ENCODE measurements at places on chromosomes 1 and 21. TPM values are rescaled to one million over a fixed set of nuclear protein-coding genes. Genes with fewer than 3 reads are reported as not detected.

DNA sequence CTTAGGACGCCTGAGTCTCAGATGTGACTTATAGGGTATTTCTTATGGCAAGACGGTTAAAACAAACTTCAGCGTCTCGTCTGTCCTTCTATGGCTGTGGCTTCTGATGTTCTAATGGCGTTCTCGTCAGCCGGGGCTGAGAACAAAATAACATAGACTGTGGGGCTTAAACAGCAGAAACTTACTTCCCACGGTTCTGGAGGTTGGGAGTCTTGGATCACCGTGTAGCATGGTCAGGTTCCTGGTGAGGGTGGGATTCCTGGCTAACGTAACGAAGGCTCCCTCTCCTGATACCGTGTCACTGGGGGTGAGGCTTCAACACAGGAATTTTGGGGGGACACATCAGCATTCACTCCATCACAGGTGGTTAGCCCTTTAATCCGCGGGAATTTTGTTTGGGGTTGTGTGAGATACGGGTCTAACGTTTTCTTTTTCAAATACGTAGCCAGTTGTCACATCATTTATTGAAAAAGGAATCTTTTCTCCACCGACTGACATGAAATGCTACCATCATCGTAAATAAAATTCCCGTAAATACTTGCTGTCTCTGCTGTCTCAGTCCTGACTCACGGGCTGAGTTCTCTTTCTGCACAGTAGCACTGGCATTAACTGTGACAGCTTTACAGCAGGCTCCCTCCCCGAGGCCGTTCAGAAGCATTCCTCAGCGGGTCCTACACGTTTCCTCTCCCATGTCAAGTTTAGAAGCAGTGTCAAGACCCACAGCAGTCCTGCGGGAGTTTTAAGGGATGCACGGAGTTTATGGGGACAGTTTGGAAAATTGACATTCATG, 8.1 kb upstream of the POFUT2 start:
- DNase-seq: no peak
- no peaks in the 10 kb centered on the region for H3K36me3 ChIP-seq
- peaks cover 30% of the 10 kb centered on the region for H3K4me1 ChIP-seq
- H3K4me3 ChIP-seq: no peak overlapping the region

GRCh38 chr1:177124577-177125278, 39.8 kb downstream of the ASTN1 start:
- no peak for DNase-seq
- H3K36me3 ChIP-seq: no peaks in the 10 kb centered on the region
- no peaks in the 10 kb centered on the region for H3K4me1 ChIP-seq
- H3K4me3 ChIP-seq: no peak overlapping the region
- H3K27me3 ChIP-seq: no peaks in the 10 kb centered on the region

Gene PTGS2
- polyA plus RNA-seq: 0.30 TPM

DNA sequence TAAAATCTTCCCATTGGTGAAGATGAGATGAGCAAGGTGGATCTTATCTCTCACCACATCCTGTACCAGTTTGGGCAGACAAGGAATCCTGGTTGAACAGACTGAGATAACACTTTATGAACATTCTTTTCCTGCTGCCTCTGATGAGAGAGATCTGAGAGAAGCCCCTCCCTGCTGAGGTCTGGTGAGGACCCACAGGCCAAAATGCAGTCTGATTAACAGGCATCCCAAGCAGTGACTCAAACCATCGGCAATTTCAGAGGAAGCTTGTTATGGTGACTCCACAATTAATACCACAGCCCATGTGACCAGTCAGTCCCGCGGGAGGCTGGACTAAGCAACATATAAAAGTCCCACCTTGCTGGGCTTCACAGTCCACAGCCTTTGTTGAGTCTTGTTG, at the start of gene PRR9:
Gene PRR9, plus strand, starts transcription at position 373 of the 400 bp plus-strand sequence. CDS start 561 bp downstream, outside the sequence.
- H3K4me3 ChIP-seq: no peak within 1 kb of the TSS
- H3K27ac ChIP-seq: no peak within 1 kb of the TSS
- no peaks in the 10 kb centered on the region for H3K27me3 ChIP-seq

DNA sequence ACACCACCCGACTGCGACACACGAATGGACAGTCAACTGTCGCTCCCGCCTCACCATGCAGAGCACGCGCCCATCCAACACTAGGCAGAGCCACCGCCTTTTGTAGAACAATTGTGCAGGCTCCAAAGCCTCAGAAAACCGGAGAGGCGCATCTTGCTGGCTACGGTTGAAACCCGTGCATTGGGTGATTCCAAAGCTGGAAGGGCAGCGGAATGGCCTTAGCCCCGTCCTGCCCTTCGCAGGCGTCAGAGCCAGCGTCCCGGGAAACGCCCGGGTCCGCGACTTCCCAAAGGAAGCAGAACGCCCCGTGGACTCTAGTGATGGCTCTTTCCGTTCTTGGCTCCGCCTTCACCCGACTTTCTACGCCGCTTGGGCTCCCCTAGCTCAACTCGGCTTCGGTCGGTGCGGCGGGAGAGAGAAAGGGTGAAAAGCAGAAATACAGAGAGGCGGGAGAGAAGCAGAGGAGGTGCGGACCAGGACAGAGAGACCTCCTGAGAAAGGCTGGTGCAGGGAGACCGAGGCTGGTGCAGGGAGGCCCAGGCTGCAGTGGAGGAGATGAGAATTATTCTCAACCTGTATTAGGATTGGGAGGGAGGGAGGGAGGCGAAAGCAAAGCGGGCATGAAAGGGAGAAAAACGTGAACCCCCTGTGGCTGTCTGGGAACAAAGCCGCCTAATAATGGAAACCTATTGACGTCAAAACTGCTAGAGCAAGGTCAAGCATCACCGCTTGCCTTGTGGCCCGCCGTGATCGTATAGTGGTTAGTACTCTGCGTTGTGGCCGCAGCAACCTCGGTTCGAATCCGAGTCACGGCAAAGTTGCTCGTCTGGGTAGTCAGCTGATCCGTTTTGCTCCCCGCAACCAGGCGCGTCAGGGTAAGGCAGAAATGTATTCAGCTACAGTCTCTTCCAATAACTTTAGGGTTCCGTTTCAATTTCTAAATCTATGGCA, 99.5 kb downstream of the PRKAB2 start:
- no peak for DNase-seq
- H3K36me3 ChIP-seq: no peaks in the 10 kb centered on the region
- H3K4me1 ChIP-seq: peaks cover 9% of the 10 kb centered on the region
- peaks cover 73% of the 10 kb centered on the region for H3K27me3 ChIP-seq

- H3K4me3 ChIP-seq: no peak overlapping the region
- DNase-seq: no peak
- H3K36me3 ChIP-seq: no peaks in the 10 kb centered on the region
- H3K27me3 ChIP-seq: no peaks in the 10 kb centered on the region
These were observed 50.8 kb upstream of the ATP5PO start for GRCh38 chr21:33966324-33966949.

Gene EDARADD
- polyA plus RNA-seq: 0.22 TPM

All from spleen (tissue), 13 donors.